ENCODE measurements at places on chromosomes 6 and 20. TPM values are rescaled to one million over a fixed set of nuclear protein-coding genes. Genes with fewer than 3 reads are reported as not detected.

DNA sequence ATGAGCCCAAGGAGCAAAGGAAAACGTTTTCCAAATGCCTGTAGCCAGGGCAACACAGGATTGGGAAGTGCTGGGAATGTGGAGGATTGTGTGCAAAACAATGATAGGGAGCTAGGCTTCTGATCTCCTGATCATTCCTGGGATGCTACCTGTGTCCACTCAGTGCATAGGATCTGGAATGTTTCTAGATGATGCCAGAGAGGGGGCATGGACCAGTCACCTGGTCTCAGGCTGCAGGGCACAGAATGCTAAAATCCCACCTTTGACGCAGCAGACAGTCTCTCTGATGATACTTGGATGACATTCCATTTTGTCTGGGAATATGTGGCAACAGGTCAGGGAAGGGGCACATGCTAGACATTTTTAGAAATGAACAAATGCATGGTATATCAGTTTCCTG is 128.9 kb downstream of the CLIC5 start:
- DNase-seq = no peak

DNA sequence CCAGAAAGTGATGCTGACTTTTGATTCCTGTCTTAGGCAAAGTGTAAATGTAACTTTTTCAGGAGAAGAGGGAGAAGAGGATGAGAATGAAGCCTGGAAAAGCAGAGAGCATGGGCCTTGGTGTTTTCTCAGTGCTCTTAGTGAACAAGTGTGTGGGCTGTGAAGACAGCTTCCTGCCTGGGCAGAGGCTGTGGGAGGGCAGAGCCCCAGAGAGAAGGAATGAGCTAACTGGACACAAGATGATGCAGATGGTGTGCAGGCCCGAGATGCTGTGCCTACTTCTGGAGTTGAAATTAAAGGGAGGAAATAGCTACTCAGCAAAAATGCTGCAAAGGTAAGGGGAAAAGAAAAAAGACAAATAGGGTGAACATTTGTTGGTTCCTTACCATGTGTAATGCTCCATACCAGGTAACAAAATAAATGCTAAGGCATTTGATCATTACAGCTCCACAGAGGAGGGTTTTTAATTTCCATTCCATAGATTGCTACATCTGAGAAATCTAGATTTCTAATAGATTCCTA is 87.0 kb upstream of the CEP162 start:
- DNase-seq = no peak

DNA sequence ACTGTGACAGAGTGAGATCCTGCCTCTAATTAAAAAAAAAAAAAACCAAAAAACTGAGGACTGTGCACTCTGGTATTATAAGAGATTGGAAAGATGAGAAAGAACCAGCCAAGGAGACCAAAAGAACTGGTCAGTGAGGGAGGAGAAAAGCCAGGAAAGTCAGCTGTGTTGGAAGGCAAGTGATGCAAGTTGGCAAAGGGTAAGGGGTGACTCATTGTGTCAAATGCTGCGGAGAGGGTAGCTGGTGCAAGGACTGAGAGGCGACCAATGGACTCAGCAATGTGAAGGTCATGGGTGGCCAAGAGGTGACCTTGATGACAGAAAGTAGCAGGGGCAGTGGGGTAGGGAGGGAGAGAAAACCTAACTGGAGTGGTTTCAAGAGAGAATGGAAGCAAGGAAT is 27.4 kb upstream of the LRRN4 start:
- no peak for DNase-seq

- no peak for DNase-seq
These were observed 17.0 kb downstream of the DACT2 start for GRCh38 chr6:168302534-168302933.

- DNase-seq = no peak
These were observed 135.0 kb upstream of the ASCC3 start for GRCh38 chr6:101016163-101016562.

The BHLHE23 gene
- not detected for total RNA-seq

The PRKN gene
- total RNA-seq = 1.3 TPM

GRCh38 chr6:35737413-35738211 is 780 bp downstream of the ARMC12 start:
- DNase-seq = peak; percentile 91

- DNase-seq = no peak
These were observed 17.7 kb downstream of the SENP6 start for GRCh38 chr6:75619230-75619899.

The BCAS1 gene
- total RNA-seq = 0.19 TPM

All from OCI-LY7 (cell line).